ENCODE measurements at places on chromosomes 7 and 10. TPM values are rescaled to one million over a fixed set of nuclear protein-coding genes. Genes with fewer than 3 reads are reported as not detected.
A peak's percentile ranks its signal among the peaks of the same experiment; 100 is the strongest.

DNA sequence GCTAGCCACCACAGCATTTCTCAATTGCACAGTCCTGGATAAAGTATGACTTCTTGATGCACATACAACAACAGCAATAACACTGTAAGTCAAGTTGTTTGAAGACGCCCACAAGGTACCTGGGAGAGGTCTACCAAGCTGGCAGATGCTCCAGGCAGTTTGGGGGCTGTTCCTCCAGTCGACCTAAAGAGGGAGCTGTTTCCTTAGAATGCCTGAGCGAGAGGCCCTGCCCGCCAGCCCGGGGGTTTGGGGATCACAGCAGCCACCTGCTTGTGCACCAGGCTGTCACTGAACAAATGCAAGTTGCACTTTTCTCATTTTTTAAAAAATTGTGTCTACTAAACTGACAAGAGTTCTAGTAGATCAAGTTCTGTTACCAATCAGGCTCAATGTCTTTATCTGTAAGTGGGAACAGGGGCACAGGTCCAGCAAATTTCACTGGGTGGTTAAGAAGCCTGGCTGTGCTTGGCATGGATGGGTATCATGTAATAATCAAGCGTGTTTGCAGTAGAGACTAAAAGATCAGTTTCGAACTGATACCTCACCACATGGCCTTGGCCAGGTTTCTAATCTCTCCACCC, 193.8 kb upstream of the ADO start:
- no peaks in the 10 kb centered on the region for H3K4me1 ChIP-seq
- H3K27me3 ChIP-seq: no peaks in the 10 kb centered on the region
- no peak overlapping the region for H3K4me3 ChIP-seq
- peak; percentile 82 for DNase-seq
- H3K27ac ChIP-seq: no peak overlapping the region
- H3K36me3 ChIP-seq: peaks cover 4% of the 10 kb centered on the region

GRCh38 chr10:96584474-96584873, 2.3 kb downstream of the TM9SF3 start:
- H3K4me1 ChIP-seq: peaks cover 20% of the 10 kb centered on the region
- H3K27me3 ChIP-seq: no peaks in the 10 kb centered on the region
- no peak for DNase-seq
- H3K4me3 ChIP-seq: no peak overlapping the region
- H3K36me3 ChIP-seq: peaks cover 39% of the 10 kb centered on the region

DNA sequence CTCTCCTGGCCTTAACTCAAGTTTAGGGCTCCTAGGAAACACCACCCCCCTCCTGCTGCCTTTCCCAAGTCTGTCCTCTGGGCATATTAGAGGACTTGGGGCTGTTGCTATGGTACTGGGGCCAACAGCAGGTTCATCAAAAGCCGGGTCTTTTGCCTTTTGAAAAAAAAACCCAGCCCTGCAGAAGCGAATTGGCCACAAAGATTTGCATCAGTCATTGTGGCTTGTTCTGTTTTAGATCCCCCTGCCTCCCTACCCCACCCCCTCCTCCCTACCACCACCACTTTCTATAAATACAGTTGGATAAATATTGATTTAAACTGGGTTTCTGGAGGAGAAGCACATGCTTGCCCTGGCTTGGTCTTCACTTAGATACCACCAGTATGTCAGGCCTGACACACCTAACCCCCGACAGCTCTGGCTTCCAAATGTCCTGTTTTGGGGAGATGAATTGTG, 7.0 kb downstream of the MXI1 start:
- H3K4me1 ChIP-seq: peaks cover 9% of the 10 kb centered on the region
- no peak overlapping the region for H3K27ac ChIP-seq
- peaks cover 10% of the 10 kb centered on the region for H3K27me3 ChIP-seq
- peaks cover 19% of the 10 kb centered on the region for H3K36me3 ChIP-seq

DNA sequence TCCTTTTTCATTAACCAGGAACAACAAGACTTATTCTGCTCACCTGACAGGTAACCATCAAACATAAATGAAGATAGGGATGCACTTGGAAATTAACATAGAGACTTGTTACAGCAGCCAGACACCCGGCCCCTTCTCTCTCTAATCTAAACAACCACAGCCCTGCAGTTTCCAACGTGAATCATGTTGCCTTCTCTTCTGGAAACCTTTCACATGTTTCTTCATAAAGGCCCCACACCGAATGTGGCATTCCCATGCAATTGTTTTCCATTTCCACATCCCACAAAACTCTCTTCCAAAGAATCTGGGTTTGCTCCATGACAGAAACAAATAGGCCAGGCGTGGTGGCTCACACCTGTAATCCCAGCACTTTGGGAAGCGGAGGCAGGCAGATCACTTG, 15.0 kb upstream of the WDR86 start:
- H3K4me3 ChIP-seq: no peak overlapping the region
- DNase-seq: no peak
- peaks cover 7% of the 10 kb centered on the region for H3K36me3 ChIP-seq
- peaks cover 26% of the 10 kb centered on the region for H3K27me3 ChIP-seq
- no peak overlapping the region for H3K27ac ChIP-seq

- peaks cover 88% of the 10 kb centered on the region for H3K27me3 ChIP-seq
- H3K27ac ChIP-seq: no peak overlapping the region
- H3K4me3 ChIP-seq: no peak overlapping the region
- no peaks in the 10 kb centered on the region for H3K36me3 ChIP-seq
These were observed 235.8 kb upstream of the PFKP start for GRCh38 chr10:2831509-2831908.

DNA sequence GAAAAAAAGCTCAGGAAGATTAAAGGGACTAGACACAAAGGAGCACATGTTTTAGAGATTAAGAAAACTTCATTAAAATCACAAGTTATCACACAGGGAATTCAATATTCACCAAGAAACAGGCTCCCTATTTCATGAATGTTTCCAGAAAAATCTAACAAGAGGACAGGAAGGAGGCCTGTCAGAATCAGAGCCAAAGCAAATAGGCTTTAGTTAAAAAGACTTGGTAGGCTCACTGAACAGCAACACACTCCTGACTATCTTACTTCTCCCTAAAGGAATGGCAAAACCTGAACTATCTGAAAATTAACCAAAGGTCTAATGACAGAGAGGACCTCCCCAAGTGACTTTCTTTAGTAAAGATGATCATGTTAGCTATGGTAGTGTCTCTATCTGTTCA, 188.3 kb upstream of the MEOX2 start:
- no peaks in the 10 kb centered on the region for H3K36me3 ChIP-seq
- H3K4me1 ChIP-seq: no peaks in the 10 kb centered on the region
- no peak overlapping the region for H3K27ac ChIP-seq
- no peak overlapping the region for H3K4me3 ChIP-seq
- DNase-seq: no peak
- H3K27me3 ChIP-seq: no peaks in the 10 kb centered on the region

- no peak overlapping the region for H3K4me3 ChIP-seq
- no peaks in the 10 kb centered on the region for H3K4me1 ChIP-seq
- peaks cover 6% of the 10 kb centered on the region for H3K36me3 ChIP-seq
- no peak for DNase-seq
These were observed 24.9 kb downstream of the GSTO2 start for GRCh38 chr10:104293781-104294321.

GRCh38 chr7:5754981-5755599, 26.4 kb downstream of the RNF216 start:
- no peak overlapping the region for H3K27ac ChIP-seq
- H3K4me3 ChIP-seq: no peak overlapping the region
- no peaks in the 10 kb centered on the region for H3K27me3 ChIP-seq
- H3K36me3 ChIP-seq: peaks cover 32% of the 10 kb centered on the region
- H3K4me1 ChIP-seq: no peaks in the 10 kb centered on the region

DNA sequence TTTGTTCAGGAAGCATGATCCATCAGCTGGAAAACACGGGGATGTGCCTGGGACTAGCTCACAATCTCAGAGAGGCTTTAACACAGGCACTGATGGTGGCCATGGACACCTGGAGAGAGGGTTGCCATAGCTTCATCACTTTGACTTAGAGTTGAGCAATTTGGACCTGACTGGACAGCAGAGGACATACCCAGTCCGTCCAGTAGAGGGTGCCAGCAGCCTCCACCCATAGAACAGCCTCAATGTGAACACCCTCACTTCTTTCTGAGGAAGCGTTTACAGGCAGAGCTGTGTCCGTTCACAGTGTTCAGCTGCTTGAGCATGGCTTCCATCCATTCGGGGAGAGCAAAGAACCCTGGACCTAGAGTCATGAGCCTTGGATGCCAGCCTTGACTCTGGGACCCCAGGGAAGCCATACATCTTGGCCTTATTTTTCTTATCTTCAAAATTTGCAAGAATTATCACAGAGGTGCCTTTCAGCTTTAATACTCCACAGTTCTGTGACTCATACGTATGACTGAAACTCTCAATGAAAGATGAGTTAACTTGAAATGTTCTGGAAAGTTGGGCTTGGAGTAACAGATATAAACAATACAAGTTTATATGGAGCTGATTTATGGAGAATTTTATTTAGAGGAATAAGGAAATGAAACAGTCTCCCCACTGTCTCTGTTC, 302.9 kb upstream of the PODXL start:
- H3K27me3 ChIP-seq: peaks cover 50% of the 10 kb centered on the region
- H3K27ac ChIP-seq: no peak overlapping the region
- DNase-seq: peak; percentile 79
- H3K4me1 ChIP-seq: no peaks in the 10 kb centered on the region

PPP1R17 gene
- total RNA-seq: not detected

PLXNA4 gene
- total RNA-seq: 0.24 TPM

ZNF789 gene
- 18.9 TPM for total RNA-seq

LRRC17 gene
- 0.42 TPM for total RNA-seq
